ENCODE measurements at places on chromosomes 12 and 14.

DNA sequence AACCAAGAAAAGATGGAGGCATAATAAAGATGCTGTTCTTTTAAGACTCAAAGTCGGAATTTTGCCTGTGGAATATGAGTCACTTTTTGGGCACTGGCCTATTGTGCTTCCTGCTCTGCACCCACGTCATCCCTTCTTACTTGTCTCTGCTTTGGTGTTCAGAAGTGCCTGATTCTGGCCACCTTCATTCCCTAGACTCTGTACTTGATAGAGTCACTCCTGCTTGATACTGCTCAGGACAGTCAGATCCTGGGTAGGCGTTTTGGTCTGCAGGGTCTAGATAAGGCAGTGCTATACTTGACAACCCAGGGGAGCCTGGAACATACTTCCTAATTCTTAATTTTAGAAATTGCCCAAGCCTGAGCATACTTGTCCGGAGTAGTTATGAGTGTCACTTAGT, 1.9 kb downstream of the LRRK2 start:
- DNase-seq = no peak

DNA sequence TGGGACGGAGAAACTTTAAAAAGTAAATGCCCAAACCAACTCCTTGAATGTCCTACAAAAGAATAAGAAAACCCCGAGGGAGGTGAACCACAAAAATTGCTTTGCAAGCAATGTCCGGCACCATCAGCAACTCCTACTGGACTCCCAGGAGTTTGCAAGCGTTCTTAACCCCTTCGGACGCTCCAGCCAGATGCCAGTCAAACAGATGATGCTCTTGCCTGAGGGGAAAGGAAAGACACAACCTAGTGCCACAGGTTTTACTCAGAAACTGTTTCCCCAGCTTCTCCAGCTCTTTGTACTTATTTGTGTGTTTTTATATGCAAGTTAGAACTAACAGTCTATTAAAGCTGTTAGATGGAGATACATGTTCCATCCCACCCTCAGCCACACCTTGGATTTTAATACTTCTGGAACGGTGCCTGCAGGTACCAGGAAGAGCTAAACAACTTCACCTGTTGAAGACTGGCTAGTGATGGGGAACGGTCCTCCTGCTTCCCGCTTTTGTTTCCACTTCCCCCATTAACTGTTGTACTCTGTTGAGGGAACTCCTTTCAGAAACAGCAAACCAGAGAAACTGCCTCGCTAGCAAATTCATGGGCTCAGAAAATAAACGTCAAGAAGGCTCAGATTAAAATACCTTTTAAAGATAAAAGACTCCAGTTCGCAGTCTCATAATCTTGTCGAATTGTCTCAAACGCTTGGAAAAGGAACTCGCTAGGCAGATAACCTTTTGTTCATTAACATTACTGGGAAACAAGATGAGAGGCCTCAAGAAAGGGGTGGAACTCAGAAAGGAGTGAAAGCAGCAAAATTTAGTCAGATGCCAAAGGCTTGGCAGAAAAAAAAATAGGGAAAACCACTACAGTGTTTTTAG, 1.1 kb upstream of the FERMT2 start:
- DNase-seq = peak; percentile 88

DNA sequence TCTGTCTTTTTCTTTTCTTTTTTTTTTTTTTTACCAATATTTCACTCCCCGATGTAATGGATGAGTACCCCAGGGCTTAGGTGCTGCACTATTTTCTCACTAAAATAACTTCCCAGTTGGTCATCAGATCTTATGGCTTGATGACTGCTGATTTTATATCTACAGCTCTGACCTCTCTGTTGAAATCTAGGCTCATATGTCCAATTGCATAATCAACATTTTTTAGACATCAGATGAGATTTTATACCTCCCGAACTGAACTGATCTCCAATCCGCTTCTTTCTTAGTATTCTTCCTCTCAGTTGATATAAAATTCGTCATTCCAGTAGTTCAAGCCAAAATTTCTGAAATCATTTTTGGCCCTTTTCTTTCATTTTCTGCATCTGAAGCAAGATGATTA, 1236.5 kb downstream of the SLC16A7 start:
- DNase-seq = no peak

- DNase-seq = no peak
Observed at GRCh38 chr14:89227496-89227836, 189.6 kb downstream of the FOXN3 start.

- no peak for DNase-seq
Observed at GRCh38 chr12:117328556-117329100, 32.8 kb downstream of the NOS1 start.

DNA sequence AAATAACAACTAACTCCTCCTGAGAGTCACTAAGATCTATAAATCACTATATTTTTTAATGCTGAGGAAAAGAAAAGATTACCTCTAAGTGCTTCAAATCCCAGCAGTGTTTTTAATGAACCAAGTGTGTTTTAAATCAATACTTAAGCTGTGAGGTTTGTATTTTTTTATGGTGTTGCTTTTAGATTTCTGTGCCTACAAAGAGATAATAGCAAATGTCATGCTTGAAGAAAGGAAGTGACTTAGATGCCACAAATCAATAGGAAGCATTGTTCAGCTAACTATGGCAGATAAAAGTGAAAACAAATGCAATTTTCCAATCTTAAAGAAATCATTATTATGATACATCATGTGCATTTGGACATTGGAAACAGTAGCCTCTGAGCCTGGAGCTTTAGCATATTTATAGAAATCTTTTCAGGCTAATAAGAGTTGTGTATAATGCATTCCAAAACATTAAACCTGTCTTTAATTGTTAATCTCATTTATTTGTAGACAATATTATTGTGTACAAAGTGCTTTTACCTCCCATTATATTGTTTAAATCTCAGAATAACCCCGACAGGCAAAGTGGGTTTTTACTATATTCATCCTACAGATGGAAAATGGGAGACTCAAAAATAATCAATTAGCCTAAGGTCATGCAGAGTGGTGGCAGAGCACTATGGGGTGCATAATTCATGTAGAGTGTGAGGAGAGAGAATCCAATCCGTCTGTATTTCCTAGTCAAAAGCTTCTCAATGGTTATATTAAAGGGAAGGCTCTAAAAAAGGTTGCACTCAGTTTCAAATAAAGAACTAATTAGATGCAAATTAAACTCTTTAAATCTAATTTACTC, 486.2 kb downstream of the NAV3 start:
- no peak for DNase-seq

DNA sequence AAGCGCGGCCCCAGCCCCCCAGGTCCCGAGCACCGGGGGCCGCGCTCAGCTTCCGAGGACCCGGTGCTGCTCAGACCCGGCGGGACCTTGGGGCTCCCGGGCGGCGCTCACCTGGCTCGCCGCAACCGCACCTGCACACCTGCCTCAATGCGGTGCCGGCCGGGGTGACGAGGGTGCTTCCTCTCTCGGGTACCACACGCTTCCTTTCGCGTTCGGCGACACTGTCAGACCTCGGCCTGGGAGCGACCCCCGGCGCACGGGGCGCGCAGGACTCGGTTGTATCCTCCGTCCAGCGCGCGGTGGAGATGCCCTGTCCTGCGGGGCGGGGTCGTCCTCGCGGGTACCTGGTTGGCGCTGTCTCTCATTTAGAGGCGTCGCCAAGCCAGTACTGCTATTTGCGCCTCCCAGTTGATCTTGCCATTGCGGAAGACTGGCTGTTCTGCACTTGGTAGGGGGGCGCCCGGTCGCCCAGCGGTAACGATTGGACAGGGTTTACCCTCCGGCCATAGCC, 718 bp downstream of the PACS2 start:
- DNase-seq = no peak

- no peak for DNase-seq
Observed at GRCh38 chr12:31343139-31343538, 17.2 kb upstream of the SINHCAF start.

DNA sequence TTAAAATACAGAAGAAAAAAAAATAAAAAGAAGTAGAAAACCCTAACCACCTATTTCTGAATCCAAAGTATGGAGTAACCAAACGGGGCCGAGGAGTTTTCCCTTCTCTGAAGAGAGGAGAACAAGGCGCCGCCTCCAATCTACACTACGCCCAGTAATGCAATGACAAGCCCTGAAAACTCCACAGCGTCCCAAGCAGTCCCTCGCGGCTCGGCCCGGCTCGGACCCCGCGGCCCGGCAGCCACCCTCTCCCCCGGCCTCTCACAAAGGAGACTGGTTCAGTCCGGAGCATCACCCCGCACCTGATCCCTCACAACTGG, 371 bp downstream of the CHD8 start:
- no peak for DNase-seq

GRCh38 chr12:52210186-52210924, 18.5 kb upstream of the KRT80 start:
- no peak for DNase-seq

- no peak for DNase-seq
Observed at GRCh38 chr12:118436002-118436730, 59.8 kb downstream of the SUDS3 start.

- DNase-seq = no peak
Observed at GRCh38 chr12:88351146-88351545, 209.0 kb downstream of the TMTC3 start.

- no peak for DNase-seq
Observed at GRCh38 chr12:105995961-105996431, 142.8 kb downstream of the NUAK1 start.

DNA sequence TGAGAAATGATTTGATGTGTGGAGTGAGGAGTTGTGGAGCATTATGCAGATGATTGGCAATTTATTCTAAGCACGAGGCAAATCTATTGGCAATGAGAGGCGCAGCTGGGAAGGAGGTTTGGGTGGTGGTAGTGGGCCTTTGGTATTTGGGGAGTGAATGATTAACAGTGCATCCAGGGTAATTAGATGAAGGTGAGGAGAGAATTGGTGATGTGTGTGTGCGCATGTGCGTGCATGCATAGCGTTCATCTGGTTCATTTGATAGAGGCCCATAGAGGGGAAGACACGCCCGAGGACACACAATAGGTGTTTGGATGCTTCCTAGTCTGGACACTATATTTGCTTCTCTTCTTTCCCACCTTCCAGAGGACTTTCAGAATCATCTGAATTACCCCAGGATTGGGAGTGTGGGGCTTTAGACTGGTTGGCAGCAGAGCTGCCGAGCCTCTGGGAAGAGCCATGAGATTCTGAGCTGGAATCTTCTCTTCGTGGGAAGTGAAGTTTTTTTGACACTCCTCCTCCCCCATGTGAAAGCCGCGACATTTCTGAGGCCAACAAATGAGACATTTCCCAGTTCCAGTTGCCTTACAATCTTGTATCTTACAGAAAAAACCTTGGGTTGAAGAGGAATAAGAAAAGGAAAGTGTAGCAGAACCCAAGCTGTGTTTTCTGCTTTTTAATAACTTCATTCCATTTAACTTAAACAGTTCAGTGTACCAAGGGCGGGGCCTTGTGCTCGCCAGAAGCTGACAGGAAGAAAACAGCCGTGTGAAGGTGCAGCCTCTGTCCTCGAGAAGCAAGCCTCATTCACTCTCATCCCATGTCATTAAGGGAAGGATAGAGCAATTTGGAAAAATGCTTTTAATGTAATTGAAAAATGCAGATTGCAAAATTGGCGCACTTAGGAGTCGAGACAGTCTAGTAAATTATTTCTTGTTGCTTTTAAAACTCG, 65.2 kb downstream of the SLC25A47 start:
- no peak for DNase-seq

GRCh38 chr12:132139912-132140311, 4.2 kb downstream of the DDX51 start:
- DNase-seq = no peak

GRCh38 chr12:67355428-67356379, 86.5 kb downstream of the CAND1 start:
- DNase-seq = peak; percentile 19

DNA sequence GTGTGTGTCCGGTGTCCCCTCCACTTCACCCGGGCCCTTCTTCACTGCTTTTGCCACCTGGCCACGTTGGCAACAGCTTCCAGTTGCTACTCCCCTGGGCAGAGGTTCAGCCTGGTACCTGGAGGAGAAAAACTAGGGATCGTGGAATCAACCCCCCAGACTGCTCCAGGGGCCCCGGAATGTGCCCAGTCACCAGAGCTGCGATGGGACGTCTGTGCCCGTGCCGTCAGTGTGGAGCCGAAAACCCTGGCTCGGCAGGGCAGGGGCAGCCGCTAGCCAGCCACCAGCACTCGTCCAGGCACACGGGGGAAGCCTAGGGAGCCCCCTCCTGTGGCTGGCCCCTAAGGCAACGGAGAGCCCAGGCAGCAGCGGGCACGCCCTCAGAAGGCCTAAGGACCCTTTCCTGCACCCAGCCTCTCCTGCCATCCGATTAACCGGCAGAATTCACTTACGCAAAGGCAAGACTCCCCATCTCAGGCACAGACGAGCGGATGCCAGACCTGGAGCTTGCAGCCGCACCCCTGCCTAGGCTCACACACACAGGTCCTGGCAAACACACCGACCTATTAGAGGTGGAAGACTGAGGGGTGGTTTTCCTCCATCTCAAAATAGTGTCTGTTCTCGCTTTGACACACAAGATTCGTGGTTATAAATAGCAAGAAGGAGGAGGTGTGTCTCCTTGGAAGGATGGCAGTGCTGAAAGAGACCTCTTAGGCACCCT, 62.6 kb downstream of the FBXL14 start:
- no peak for DNase-seq

GRCh38 chr14:22088614-22089342, 415.2 kb upstream of the OR4E1 start:
- DNase-seq = no peak

- DNase-seq = no peak
Observed at GRCh38 chr12:43072431-43072830, 479.6 kb downstream of the ADAMTS20 start.

- DNase-seq = no peak
Observed at GRCh38 chr12:26520109-26520508, 312.9 kb downstream of the ITPR2 start.

- no peak for DNase-seq
Observed at GRCh38 chr12:84811291-84811690, 101.3 kb downstream of the SLC6A15 start.

DNA sequence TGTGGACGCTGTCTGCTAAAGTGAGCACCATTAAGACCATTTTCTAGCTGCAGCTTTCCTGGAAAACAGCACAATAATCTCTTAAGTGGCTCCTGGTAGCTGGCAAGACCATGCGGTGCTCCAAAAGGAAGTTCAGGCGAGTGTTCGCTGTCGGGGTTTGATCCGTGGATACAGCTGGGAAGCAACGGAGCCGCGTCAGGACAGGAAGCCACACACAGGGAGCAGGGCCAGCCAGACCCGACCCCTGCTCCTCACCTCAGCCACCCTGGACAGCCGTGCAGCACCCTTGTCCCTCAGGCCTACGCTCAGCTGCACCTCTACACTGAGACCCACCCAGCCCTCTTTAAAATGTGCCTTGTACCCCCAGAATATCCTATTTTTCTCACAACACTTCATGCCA, 19.4 kb downstream of the ZFYVE21 start:
- no peak for DNase-seq

- no peak for DNase-seq
Observed at GRCh38 chr12:88360343-88360742, 218.2 kb downstream of the TMTC3 start.

- no peak for DNase-seq
Observed at GRCh38 chr12:38053113-38053512, 263.5 kb upstream of the ALG10B start.

Data from NCI-H1417 treated with DMSO at 0.1 percent for 48 hours (cell line).